Omental fat pad (tissue), 4 donors: ENCODE measurements at places on chromosomes 11 and 22. TPM values are rescaled to one million over a fixed set of nuclear protein-coding genes. Genes with fewer than 3 reads are reported as not detected.

DNA sequence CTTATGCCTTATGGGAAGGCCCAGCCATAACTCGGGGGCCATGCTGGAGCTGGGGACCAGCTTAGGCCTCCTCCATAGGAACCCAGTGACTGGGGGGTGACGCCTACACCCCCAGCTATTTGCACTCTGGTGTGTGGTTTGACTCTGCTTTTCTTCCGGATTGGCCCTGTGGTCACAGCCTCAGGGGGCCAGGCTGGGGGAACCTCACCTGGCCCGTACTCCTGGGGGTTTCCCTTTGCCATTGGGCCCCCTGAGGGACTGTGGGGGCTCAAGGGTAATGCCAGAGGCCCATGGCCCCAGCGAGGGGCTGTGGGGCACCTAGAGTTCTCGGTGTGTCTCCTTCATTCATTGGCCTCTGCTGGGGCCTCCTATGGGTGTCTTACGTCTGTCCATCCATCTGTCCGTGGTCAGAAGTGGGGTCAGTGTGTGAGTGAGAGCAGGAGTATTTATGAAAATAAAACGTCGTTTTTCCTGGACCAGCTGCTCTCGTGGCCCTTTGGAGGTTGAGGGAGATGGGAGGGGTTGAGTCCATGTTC is 6.3 kb upstream of the SH3BP1 start:
- DNase-seq, result no peak

GRCh38 chr11:116176484-116177005 is 596.2 kb downstream of the BUD13 start:
- no peak for DNase-seq

- DNase-seq, result no peak
These were observed 34.8 kb upstream of the ALKBH3 start for GRCh38 chr11:43845816-43846215.

Gene TRIM51G
- not detected for total RNA-seq

Gene PRG3
- total RNA-seq, result not detected

Gene SYT8
- total RNA-seq, result not detected

Gene TMEM191B
- total RNA-seq, result 4.1 TPM

Gene KRTAP5-7
- total RNA-seq, result not detected

Gene DGCR6
- total RNA-seq, result 0.84 TPM

Gene DEUP1
- not detected for total RNA-seq
